Uterus (tissue), 4 donors: ENCODE measurements at places on chromosomes 2 and 18. TPM values are rescaled to one million over a fixed set of nuclear protein-coding genes. Genes with fewer than 3 reads are reported as not detected.

DNA sequence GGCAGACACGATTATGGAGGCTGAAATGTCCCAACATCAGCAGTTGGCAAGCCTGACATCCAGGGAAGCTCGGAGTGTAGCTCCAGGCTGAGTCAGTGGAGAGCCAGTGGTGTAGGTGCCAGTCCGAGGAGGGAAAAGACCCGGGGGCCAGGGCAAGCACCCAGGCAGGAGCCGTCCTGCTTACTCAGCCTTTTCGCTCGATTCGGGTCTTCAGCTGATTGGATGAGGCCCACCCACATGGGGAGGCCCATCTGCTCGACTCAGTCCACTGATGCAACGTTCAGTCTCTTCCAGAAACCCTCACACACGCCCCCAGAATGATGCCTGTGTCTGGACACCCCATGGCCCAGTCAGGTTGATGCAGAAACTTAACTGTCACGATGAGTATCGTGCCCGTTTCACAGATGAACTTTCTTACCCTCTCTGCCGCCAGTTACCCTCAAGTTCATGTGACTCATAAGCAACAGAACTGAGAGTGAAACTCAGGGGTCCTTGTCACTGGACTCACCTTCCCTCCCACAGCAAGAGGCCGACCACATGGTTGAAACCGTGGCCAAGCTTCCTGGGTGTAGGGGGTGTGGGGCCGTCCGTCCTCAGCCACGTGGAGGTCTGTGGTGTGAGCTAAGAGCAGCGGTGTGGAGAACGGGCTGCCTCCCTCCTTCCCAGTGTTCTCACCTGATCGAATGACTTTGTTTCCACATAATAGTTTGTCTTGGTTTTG is 197.4 kb upstream of the HDAC4 start:
- peak; percentile 4 for DNase-seq

DNA sequence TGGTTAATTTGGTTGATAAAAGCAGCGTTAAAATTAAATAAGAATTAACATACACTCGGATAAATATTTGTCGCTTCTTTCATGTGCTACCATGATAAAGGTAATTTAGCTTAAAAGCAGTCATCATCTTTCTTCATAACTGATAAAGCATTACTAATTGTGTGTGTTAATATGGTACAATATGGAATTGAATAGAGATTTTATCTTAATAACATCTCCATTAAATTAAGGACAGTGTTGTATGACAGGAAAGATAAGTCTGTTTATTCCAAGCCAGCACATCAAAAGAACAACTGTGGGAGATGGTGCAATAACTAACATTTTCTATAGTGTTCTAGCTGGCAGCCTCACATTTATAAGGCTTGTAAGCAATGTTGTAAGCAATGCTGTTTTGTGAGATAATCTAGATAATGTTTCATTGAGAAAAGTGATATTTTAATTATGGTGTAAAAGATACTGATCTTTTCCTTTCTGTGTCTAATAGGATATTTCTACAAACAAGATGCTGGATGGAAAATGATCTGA is 64.4 kb upstream of the AFF3 start:
- DNase-seq, result no peak

Gene IL36A
- not detected for total RNA-seq

GRCh38 chr2:6352906-6353515 is 512.7 kb downstream of the CMPK2 start:
- DNase-seq, result no peak

Gene SCYGR2
- total RNA-seq, result not detected

Gene NAPG
- total RNA-seq, result 27.4 TPM

- DNase-seq, result no peak
These were observed 47.4 kb downstream of the TRPM8 start for GRCh38 chr2:233964581-233964980.

DNA sequence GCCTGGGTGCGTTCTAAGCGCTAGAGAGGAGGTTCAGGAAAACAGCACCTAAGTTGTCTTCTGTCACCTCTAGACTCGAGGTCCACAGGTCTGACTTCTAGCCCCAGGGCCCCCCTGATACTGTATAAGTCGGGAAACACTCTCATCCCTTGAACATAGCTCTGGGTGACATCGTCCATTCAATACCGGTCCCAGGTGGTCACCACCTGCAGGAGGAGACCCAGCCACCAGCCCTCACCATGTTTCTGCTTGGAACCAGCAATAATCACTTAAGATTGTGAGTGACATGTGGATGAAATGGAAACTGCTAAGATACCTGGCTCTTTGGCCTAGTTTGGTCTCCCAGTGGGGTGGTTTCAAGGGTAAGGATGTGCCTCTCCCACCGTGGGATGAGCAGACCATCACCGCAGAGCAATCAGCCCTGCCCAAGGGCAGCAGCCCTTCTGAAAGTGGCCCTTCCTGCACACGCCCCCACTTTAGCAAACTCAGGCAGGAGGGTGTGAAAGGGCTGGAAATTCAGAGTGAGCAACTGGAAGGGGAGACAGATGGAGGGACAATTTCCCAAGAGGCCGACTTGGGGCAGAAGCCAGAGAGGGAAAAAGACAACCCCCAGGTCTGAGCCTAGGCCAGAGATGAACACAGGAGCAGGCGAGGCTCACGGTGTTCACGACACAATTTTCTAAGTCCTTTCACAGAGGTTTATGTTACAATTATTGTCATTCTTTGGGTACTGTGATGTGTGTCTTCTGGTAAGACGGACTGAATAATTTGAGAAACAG is 95.2 kb downstream of the ZNF516 start:
- DNase-seq, result peak; percentile 26

DNA sequence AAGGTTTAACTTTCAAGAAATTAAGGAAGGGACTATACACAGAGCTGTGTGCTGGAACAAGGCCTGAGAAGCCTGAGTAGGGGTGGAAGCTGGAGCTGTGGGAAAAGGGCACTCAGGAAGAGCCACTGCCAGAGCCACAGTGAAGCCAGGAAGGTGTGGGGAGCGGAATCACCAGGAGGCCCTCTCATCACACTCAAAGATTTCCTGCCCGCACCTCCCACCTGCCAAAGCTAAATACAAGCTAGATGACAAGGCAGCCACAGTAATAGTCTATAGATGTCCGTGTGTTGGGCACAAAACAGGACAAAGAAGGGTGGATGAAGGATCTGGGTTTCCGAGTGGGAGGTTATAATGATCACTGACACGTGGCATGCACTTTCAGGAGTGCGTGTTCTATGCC is 126.0 kb downstream of the ZNF532 start:
- DNase-seq, result no peak

DNA sequence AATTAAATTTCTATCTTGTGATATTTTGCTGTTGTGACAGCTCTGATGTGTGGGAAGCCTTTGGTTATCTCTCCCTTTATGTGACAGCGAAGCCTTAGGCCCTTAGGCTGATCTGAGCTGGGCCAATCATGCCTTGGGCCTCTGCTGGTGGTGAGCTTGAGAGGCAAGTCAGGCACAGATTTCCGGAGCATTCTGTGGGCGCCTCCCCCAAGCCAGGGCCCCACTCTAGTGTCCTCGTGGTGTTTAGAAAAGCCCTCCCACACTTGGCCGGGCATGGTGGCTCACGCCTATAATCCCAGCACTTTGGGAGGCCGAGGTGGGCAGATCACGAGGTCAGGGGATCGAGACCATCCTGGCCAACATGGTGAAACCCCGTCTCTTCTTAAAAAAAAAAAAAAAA is 239.8 kb downstream of the SH3RF3 start:
- DNase-seq, result peak; percentile 8

- no peak for DNase-seq
These were observed 1564.6 kb upstream of the NXPH2 start for GRCh38 chr2:140344838-140345237.

DNA sequence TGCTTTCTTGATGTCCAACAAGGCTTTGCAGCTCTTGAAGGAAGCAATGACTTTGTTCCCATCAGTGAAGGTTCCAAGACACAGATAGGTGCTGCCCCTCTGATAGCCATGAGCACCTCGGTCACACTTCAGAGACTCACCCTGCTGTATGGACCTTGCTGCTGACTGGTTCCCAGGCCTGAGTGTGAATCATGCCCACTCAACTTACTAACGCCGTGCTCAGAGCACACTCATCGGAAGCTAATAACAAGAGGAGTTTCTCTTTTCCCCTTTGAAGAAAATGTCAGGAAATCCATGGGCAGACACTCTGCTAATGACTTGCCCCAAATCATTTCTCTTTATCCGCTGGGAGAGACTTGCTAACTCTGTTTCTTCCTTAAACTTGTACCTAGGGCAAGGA is 83.8 kb upstream of the ARL4C start:
- DNase-seq, result no peak

Gene ATOH8
- total RNA-seq, result 13.2 TPM

DNA sequence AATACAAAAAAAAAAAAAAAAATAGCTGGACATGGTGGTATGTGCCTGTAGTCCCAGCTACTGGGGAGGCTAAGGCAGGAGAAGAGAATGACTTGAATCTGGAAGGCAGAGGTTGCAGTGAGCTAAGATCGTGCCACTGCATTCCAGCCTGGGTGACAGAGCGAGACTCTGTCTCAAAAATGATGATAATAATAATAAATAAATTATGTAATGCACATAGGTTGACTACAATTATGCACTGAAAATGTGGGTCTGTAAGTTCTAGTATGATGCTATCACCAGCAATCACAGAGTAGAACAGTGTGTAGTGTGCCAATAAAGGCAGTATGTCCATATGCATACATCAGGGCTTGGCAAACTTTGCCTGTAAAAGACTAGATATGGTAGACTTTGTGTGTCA is 55.6 kb upstream of the MYCN start:
- no peak for DNase-seq

DNA sequence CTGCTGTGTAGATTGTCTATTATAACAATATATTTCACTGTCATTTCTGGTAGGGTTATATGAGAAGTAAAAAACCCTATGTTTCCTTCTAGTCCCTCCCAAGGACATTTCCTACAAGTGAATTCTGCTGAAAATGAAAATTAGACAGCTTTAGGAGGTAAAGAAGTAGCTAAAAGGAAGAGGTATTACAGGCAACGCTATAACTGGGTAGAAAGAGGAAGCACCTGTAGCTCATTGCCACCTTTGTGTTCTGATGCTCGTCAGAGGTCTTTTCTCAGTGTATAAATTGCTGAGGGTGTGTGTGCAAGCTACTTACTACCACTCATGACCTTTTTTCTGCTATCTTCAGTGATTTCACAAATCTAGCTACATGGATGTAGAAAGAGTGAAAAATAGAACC is 1.4 kb downstream of the DNAJC10 start:
- no peak for DNase-seq

Gene MAP4K3
- total RNA-seq, result 83.4 TPM

GRCh38 chr18:4789506-4789905 is 334.4 kb upstream of the DLGAP1 start:
- no peak for DNase-seq

DNA sequence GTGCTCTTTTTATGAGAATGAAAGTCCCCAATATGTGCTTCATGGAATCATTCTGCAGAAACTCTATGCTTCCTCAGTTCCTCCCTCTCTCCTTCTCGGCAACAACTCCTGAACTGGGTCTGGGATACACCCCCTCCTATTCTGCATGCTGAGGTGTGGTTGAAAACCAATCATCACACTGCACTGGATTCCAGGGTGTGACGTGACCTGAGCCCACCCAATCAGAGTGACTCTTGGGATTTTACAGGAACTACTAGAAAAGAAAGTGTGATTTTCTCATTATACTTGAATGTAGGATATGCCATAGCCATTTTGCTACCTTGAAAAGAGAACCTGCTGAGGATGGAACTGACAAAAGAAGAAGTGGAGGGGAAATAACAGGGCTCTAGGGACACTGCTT is 36.3 kb downstream of the ACVR1 start:
- DNase-seq, result no peak

GRCh38 chr2:213171147-213171546 is 19.7 kb upstream of the IKZF2 start:
- no peak for DNase-seq

DNA sequence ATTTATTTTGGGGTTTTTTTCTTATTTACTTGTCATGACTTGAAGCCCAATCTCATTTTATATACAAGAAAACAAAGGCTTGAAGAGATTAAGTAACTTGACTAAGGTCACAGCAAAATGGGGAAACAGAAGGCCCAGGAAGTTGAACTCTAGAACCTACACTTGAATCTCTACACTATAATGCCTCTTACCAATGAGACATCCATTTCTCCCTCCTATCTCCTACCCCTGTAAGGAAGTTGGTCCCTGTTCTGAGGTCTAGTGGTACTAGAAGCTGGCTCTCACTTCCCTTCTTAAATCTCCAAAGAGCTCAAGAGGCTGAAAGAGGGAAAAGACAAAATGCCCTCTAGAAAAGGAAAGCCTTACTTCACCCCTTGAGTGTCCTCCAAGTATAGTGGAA is 25.5 kb upstream of the IHH start:
- DNase-seq, result no peak

GRCh38 chr2:216507220-216508160 is 8.8 kb downstream of the RPL37A start:
- DNase-seq, result no peak

GRCh38 chr2:193583638-193584400 is 1389.1 kb upstream of the TMEFF2 start:
- no peak for DNase-seq

Gene SLC30A3
- 2.1 TPM for total RNA-seq

DNA sequence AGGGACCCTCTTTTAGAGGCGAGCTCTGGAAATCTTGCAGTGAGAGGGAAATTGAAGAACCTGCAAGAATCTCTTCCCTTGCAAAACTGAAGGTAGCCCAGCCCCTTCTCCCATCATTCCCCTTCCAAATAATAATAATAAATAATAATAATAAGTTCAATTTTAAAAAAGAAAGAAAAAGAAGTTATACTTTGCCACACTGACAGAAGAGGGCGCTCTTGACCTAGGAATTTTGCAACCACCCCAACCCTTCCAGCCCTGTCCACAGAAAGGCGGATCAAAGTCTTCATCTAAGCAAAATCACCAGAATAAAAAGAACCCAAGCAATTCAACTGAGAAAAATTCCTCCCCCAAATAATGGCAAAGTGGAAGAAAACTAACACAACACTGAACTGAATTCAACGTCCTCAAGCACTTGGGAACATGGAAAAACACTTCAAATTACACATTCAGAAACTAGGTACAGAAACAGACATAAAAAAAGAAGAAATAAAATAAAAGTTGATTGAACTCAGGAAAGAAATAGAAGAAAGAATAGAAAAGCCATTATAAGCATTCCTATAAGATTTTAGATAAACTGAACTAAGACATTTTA is 98.9 kb upstream of the GLS start:
- peak; percentile 31 for DNase-seq

Gene STK17B
- total RNA-seq, result 7.2 TPM

Gene EMILIN1
- 107 TPM for total RNA-seq

- no peak for DNase-seq
These were observed 126.0 kb downstream of the NXPH2 start for GRCh38 chr2:138654146-138654545.

Gene CHCHD5
- 22.6 TPM for total RNA-seq

DNA sequence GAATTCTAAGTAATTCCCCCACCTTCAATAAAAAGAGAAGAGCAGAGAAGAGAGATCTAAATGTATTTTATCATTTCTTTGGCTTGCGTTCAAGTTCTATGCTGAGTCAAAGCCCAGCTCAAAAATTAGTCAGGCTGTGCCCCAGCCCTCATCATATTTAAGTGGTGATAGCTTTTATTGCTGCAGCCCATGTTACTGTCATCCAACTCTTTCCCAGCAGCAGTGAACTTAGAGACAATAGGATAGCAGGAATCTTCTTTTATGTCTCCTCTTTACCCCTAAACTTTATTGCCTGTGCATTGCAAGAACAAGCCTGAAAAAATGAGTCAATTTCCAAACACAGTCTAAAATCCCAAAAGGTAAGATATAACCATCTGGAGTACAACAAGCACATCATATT is 1599.3 kb upstream of the PIK3C3 start:
- no peak for DNase-seq
